ENCODE measurements at places on chromosomes 2 and 18. TPM values are rescaled to one million over a fixed set of nuclear protein-coding genes. Genes with fewer than 3 reads are reported as not detected.

Gene DOK1
- total RNA-seq, result 116 TPM

Gene GLB1L
- total RNA-seq, result 12.1 TPM

Gene ALLC
- total RNA-seq, result not detected

Gene TEX44
- total RNA-seq, result not detected

Gene CCDC121
- total RNA-seq, result 1.8 TPM

Gene SNTG2
- total RNA-seq, result 0.07 TPM

Gene UGT1A5
- total RNA-seq, result not detected

Gene AQP12A
- not detected for total RNA-seq

Gene DTNA
- total RNA-seq, result 7.8 TPM

All from smooth muscle cell of the pulmonary artery (primary cell).